Activated CD8-positive, alpha-beta memory T cell treated with anti-CD3 and anti-CD28 coated beads for 1 hour (primary cell): ENCODE measurements at places on chromosomes 5 and 9.

GRCh38 chr5:40882291-40882690 is 27.0 kb upstream of the C7 start:
- no peak for DNase-seq

- no peak for DNase-seq
Measured at GRCh38 chr5:100855295-100855694, 47.8 kb downstream of the ST8SIA4 start.

GRCh38 chr9:92138157-92138959 is 23.1 kb upstream of the SPTLC1 start:
- no peak for DNase-seq

DNA sequence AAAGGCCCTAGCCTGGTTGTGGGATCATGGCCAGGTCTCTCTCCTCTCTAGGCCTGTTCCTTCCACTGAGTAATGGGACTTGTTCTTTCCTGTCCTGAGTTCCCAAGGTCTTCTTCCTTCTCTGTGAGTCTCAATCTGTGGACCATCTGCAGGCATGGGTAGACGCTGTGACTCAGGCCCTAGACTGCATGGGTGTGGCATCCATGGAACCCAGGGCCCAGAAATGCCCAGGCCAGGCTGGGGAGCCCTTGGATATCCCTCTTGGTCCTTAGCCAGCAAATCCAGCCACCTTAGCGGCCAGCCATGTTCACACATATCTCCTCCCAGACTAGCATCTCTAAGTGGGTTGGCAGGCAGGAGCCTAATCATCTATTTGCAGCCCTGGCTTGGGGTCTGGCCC is 2.3 kb upstream of the ACSL6 start:
- no peak for DNase-seq

- DNase-seq = no peak
Measured at GRCh38 chr5:95892784-95893354, 68.8 kb downstream of the ELL2 start.

DNA sequence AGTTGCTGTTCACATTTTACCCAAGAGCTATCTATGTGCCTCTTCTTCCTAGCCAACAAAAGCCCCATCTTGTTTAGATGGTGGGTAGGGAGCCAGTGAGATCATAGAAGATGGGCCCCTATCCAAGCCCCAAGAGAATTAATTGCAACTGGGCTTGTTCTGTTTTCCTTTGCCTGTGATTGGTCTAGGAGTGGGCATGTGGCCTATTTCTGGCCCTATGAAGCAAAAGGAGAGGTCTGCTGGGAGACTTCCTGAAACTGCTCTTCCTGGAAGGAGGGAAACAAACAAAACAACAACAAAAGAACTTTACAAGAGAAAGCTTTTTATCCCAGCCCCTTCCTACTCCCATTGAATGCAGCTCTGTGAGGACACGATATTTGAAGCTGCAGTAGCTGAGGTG is 32.5 kb upstream of the ALDOB start:
- no peak for DNase-seq

GRCh38 chr9:122695696-122696095 is 20.8 kb downstream of the OR1L3 start:
- no peak for DNase-seq

GRCh38 chr5:57406641-57407040 is 76.0 kb downstream of the ACTBL2 start:
- DNase-seq = no peak

DNA sequence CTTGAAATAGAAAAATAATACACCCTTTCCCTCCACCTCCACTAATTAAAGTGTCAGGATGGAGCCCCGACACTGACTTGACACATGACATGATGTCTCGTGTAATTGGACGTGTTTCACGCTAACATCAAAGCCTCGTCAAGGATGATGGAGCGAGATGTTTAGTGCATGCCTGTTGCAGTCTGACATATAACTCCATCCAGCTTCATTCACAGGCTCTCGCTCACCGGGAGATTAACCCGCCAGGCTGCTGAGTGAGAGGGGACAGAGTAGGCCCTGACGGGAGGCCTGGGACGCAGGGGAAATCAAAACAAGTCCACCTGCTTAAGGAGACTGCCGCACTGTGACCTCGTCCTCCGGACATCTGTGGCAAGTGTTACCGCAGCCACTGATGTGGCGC is 263.5 kb downstream of the SLIT3 start:
- no peak for DNase-seq

DNA sequence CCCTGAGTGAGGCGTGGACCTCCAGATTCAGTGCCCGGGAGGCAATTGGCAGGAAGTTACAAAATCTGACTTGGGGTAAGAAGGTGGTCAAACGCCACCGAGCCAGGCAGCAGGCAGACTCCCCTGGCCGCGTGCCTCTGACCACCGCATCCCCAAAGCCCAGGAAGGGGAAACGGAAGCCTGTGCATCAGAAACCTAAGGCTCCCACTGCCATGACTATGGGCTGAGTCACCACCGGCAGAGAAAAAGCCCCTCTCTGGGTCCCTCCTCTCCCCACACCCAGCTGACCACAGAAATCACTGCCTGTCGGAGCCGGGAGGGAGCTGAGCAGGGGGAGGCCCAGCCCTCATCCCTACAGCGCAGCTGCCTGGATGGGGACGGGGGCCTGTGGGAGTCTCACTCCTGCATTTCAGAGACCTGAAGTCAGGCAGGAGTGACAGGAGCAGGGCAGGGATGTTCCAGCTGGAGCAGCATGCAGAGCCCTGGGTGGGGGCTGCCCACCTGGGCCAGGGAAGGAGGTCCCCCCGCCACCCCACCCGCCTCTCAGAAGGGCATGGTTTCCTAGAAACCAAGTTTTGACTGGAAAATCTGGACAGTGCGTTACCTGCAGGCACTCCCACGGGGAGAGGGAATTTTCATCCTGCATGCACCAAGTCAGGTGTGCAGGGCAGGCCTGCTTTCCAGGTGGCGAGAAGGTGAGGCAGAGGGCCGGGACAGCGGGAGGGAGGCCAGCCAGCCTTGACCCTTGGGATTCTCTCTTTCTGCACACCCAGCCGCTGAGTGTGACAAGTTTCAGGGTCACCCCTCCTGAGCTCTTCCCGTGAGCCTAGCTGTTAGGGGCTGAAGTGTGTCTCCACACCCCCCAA is 68.2 kb downstream of the LRSAM1 start:
- DNase-seq = no peak

GRCh38 chr5:132458651-132459030 is 31.9 kb downstream of the IRF1 start:
- no peak for DNase-seq

DNA sequence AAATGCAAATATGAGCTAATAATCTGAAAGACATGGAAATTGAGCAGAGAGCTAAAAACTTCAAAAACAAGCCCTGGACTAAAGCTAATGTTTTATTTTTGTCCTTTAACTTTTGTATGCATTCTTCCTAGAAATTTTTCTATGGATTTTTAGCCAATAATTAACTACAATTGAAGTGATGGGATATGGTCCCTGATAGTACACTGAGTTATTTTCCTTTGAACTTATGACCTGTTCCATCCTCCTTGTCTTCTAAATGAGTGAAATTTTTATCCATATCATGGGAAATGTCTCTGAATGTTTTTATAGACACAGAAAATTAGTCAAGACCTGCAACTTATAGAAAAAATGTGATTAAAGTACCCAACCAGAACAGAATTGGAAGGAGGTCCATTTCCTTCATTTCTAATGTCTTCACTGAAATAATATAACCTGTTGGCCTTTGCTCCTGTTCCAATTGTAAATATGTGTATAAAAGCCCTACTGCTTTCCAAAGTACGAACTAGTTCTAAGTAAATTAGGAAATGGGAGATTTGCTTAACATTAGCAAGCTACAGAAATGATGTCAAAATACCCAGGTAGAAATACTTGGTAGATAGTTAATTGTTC is 11.3 kb upstream of the ERAP2 start:
- DNase-seq = no peak

GRCh38 chr9:545480-545879 is 296.0 kb upstream of the DMRT1 start:
- no peak for DNase-seq

DNA sequence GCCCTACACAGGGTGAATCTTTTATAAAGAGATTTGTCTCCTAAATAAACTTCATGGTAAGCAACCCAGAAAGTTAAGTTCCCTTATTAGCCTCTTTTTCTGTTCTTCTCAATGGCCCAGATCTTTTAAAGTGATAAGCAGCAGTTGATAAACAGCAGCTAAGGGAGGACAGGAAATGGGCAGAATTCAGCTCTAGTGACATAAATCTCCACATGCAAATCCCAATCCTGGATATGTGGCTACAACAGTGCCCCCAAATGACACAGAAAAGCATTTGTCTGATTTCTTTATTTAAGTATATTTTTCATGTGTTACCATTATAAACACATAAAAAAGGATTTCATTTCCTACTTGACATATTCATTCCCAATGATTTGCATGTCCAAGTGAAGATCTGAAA is 199.0 kb downstream of the DTWD2 start:
- no peak for DNase-seq

DNA sequence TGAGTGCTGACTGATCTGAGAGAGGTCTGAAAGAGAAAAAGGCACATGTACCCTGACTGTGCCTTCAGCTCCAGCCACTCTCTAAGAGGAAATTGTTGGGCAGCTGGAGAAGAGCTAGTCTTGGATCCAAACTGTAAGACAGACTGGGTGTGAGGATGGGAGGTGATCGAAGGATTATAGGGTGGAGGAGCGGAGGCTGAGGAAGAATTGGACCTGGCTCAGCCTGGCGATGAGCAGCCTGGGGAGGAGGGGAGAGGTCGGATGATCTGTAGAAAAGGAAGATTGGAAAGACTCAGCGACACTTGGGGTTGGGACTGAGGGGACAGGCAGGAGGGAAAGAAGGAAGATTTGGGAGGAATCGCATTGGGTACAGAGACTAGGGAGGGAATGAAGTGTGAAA is 98.6 kb upstream of the SLC25A48 start:
- no peak for DNase-seq

DNA sequence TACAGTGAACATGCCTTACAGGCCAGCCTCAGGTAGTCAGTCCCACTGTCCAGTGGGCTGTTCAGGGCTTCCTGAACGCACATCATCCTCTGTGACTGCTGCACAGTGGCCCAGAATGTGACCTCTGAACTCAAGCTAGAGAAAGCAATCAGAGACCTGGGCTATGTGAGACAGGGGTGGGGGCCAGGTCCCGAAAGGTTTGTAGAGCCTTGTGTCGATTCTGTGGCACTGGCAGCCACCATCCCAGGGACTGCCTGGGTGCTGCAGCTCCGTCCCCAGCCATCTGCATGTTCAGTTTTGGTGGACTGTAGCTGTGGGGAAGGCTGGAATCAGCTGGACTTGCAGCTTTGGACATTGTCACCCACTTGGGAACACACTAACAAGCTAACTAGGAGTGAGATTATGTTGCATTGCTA is 47.7 kb downstream of the MVB12B start:
- DNase-seq = no peak

GRCh38 chr9:89473762-89474469 is 24.0 kb downstream of the SEMA4D start:
- DNase-seq = no peak

- DNase-seq = no peak
Measured at GRCh38 chr9:108756746-108757490, 98.9 kb downstream of the ACTL7B start.

GRCh38 chr5:132289097-132289496 is 5.1 kb upstream of the SLC22A4 start:
- DNase-seq = no peak

DNA sequence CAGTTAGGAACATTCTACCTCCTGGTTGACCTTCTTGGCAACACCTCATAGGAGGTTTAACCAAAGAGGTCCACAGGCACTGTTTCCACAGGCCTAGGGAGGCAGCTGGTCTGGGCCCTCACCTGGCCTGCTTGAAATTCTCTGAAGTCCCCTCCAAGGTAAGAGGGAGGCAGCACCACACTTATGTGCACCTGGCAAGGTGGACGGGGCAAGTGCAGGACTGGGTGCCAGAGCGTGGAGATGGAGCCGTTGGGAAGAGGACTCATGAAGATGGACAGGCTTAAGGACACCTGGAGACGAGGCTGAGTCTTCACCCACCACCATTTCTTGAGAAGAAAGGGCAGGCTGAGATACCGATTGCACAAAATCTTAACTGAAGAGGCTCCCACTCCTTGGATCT is 6.6 kb upstream of the BARHL1 start:
- no peak for DNase-seq

DNA sequence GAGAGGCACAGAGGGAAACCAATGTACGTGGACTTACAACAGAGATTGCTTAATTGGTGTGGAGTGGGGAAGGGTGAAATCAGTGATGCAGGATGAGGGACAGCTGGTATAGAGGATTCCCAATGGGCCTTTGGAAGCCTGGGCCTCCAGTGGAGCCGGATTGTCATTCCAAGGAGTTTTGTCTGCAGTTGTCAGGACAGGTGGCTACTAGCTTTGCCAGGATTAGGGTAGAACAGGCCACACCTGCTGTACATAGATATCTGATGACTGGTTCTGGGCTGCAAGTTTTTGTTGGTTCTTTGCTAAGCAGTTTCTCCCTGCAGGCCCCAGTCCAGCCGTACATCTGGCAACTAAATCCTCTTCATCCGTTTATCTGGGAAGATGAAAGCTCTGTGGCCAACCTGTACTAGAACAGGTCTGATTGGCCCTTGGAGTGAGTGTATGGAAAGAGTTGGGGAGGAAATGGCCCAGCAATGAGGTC is 4.2 kb downstream of the SKP2 start:
- no peak for DNase-seq

GRCh38 chr9:1434052-1434767 is 384.1 kb downstream of the DMRT2 start:
- DNase-seq = no peak

GRCh38 chr5:116035123-116035522 is 2.9 kb downstream of the ARL14EPL start:
- DNase-seq = no peak

DNA sequence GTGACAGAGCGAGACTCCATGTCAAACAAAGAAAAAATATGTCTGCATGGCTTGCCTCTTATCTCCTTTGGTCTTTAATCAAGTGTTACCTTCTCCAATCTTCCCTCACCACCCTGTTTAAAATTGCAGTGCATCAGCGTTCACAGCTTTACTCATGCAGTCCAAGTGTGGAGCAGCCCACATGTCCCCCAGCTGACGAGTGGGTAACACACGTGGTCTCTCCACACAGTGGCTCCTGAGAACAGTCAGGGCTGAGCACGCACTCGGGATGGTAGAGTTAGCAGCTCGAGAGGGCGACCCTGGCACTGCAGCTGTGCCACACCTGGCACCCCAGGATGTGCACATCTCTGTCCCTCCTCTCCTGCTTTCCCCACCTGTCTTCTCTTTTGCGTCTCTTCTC is 25.9 kb upstream of the CFAP157 start:
- DNase-seq = no peak

GRCh38 chr5:1317921-1318565 is 23.2 kb upstream of the TERT start:
- DNase-seq = no peak

DNA sequence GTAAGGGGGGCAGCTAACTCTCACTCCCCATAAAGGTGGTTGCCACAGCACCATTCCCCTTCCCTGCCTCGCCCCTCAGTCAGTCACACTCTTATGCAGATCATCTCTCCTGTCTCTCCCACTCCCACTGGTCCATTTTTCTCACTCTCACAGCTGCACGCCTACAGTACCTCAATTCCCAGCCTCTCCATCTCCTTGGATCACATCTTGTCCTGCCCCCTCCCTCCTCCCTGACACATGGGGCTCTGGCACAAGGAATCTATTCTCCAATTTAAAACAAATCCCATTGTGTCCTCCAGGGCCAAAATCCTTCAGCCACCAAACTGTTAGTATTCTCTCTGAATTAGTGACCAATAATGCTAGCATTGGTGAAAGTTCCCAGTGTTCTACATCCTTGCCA is 114.4 kb downstream of the AUH start:
- no peak for DNase-seq

- DNase-seq = no peak
Measured at GRCh38 chr5:164191240-164191639, 685.8 kb downstream of the MAT2B start.

GRCh38 chr5:132254321-132254977 is 3.0 kb upstream of the PDLIM4 start:
- no peak for DNase-seq

- DNase-seq = no peak
Measured at GRCh38 chr9:18504707-18505106, 30.8 kb downstream of the ADAMTSL1 start.
